ENCODE measurements at places on chromosomes 2 and 18.

DNA sequence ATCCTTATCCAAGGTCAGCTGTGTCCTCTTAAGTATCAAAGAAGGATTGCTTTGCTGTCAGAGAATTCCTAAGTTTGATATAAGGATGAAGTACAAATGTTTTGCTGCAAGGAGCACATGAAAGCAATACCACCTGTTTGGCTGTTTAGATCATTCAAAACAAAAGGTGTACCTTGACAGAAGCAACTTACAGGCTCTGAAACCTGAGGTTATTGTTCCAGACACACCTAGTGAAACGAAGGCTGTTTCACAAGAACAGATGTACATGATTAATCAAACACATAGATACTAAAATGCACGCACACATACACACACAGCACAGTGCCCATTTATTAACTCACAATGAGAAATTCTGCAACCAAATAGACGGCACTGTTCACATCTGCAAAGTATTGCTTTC lies 166.2 kb downstream of the RBM43 start:
- DNase-seq, result no peak

DNA sequence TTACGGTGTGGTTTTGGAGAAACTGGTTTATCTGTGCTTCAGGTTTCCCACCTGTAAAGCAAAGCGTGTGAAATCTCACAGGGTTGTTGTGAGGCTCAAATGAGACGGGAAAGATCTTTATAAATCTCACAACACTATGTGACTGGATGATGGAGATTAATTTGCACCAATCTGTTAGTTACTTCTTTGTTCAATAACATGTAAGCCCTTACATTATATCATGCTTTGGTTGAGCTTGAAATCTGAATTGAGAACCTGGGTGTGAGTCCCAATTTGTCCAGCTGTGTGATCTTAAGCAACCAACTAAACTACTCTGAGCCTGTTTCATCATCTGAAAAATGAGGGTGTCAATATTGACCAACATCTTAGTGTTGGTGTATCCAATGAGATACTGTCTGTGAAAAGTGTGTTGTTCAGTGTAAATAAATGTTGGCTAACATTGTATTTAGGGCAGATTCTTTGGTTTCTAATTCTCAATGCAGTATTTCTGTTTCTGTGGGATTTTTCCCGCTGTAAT lies 741 bp upstream of the GCKR start:
- no peak for DNase-seq

GRCh38 chr18:54162431-54162830 lies 62.0 kb downstream of the MBD2 start:
- DNase-seq, result no peak

DNA sequence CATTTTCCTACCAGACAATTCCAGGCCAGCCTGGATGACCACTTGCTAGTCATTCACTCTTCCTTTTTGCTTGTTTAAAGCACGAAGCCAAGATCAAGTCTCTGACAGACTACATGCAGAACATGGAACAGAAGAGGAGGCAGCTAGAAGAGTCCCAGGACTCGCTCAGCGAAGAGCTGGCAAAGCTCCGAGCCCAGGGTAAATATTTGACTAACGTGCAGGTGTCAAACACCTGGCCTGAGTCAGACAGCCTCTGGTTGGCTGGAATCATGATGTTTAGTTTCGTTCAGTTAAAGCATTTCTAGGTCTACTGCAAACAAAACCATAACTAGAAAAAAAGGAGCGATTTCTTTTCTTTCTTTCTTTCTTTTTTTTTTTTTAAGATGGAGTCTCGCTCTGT lies 44.2 kb upstream of the LYPD6B start:
- DNase-seq, result no peak

DNA sequence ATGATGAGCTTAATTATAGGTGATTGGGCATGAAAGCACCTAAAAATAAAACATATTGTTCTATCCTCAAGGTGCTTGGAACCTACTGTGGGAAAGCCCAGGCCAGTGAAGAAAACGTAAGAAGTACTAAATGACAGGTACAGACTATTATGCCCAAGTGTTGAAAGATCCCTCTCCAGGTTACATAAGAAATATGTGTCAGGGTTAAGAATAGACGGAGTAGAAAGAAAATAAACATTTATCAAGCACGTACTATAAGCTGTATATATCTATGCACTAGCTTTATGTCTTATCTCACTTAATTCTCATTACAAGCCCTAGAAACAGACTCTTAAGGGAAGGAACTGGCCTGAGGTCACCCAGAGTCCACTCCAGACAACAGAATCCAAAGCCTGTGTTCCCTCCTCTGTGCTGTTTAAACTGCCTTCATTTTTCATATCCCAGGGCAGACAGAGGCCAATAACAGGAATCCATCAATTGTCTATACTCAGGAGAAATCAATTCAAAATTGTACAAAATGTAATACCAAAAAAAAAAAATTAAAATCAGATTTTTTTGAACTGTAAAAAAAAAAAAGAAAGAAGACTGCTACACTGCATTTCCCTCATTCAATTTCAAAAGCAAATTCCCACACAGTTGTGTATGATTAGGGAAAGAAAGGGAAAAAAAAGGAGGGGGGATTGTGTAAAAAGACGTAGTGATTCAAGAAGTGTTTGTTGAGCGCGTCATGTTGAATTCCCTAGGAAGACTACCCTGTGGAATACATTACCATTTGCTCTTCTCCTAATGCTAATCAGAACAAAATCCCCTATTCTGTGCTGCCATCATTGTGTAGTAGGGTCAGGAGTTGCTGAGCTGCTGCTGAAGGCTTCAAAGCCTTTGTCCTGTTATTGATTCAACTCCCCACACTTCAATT lies 156.3 kb downstream of the IRS1 start:
- no peak for DNase-seq

- DNase-seq, result no peak
Observed at GRCh38 chr2:86003104-86003503, 102.6 kb downstream of the POLR1A start.

GRCh38 chr18:7666195-7666776 lies 99.2 kb downstream of the PTPRM start:
- DNase-seq, result no peak

DNA sequence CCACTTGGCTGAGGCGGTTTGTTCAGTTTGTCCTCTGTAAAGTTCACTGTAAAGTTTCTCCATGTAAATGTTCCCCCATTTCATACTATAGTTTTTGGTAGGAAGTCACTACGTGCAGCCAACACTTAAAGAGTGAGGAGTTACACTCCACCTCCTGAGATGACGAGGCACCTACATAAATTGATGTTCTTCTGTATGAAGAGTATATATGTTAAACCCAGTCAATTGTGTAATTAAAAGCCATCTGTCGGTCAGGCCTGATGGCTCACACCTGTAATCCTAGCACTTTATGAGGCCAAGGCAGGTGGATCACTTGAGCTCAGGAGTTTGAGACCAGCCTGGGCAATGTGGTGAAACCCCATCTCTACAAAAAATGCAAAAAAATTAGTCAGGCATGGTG lies 7.6 kb downstream of the PIGN start:
- DNase-seq, result no peak

DNA sequence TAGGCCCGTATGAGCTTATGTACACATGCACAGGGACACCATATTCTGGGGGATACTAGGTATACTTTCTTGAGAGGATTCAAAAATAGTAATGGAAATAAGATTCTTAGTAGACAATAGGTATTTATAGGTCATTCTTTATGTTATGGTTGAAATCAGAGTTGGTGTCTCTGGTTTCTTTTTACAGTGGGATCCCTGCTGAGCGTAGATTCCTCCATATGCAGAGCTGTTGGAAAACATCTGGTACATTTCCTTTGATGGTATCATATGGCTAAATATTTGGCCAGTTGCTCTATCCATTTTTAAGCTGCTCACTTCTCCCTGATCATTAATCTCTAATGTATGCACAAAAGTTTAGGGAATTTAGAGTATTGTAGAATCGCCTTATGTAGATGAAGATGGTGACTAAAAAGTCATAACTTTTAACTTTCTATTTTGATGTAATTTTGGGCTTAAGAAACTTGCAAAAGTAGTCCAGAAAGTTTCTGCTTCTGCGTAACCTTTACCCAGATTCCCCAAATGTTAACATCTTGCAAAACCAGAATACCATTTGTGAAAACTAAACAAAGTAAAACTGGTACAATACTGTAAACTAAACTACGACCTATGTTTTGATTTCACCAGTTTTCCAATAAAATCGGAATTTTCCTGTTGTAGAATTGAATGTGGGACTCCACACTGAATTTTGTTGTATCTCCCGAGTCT lies 5.4 kb downstream of the ARHGAP28 start:
- DNase-seq, result no peak

- DNase-seq, result no peak
Observed at GRCh38 chr2:190418727-190419126, 10.6 kb downstream of the MFSD6 start.

DNA sequence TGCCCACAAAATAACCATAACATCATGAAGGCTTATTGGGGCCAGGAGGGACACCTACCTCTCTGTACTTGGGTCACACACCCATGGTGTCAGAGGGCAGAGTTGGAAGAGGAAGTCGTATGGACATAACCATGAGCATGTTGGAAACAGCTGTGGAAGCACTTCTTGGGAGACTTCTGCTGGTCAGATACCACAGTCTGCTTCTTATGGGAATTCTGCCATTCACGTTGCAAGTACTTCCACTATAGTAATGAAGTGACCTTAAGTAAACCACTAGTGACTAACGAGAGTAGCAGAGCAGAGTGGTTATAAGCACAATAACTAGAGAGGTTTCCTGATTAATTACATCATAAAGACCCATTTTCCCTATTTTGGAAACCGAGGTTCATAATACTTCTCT lies 61.1 kb upstream of the TFPI start:
- no peak for DNase-seq

GRCh38 chr2:210442457-210442856 lies 34.1 kb downstream of the LANCL1 start:
- no peak for DNase-seq

GRCh38 chr18:6414723-6415417 lies at the start of gene L3MBTL4:
Gene L3MBTL4, minus strand, starts transcription at chr18:6414911. Its CDS starts 103,286 bp downstream, at chr18:6311625.
- no peak for DNase-seq

DNA sequence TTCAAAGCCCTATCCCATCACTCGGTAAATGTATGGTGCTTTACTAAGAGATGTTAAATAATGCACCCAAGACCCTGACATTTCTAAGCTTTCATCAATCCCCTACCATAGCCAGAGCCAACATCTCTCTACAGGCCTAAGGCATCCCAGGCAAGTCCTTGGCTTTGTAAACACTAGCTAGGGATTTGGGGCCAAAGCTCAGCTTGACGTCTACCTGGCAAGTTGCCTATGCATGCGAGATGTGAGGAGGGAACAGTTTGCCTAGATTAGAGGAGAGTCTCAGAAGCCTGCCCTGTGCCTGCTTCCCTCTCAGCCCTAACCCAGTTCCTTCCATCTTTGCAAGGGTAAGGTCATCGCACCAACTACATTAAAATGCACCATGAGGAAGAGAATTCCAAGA lies 221.5 kb upstream of the NCKAP5 start:
- DNase-seq, result no peak

DNA sequence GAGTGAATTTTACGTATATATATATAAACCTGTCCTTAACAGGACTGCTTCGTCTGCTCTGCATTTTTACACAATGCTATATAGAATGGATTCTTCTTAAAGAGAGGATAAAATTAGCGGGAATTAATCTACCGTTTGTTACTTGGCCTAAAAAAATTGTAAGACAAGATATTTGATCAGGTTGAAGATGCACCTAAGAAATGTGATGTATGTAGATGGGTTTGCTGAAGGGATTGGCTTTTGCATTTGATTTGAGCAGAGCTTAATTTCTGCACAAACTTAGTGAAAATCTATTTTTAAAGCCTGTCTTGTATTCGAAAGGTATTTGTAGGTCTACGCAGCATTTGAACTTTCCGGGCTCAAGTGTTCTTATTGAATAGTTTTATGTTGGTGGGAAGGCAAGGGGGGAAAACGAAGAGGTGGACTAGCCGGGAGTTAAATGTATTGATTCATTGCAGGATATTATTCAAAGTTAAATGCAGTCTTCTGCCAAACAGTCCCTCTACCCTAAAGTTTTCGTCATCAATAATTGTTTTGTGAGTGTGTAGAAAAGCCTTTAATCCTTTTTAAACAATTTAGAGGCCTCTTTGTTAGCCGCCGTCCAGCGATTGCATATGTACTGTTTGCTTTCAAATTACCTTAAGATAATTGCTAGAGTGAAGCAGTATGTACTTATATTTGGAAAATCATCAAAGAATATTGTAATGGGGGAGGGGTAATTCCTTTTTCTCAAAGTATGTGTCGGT lies 1.2 kb downstream of the PPP1CB start:
- DNase-seq, result no peak

GRCh38 chr18:21550510-21550970 lies 50.0 kb downstream of the ESCO1 start:
- DNase-seq, result no peak

- DNase-seq, result no peak
Observed at GRCh38 chr2:239249776-239250175, 151.0 kb downstream of the HDAC4 start.

GRCh38 chr2:146730882-146731281 lies 1113.9 kb upstream of the ACVR2A start:
- DNase-seq, result no peak

DNA sequence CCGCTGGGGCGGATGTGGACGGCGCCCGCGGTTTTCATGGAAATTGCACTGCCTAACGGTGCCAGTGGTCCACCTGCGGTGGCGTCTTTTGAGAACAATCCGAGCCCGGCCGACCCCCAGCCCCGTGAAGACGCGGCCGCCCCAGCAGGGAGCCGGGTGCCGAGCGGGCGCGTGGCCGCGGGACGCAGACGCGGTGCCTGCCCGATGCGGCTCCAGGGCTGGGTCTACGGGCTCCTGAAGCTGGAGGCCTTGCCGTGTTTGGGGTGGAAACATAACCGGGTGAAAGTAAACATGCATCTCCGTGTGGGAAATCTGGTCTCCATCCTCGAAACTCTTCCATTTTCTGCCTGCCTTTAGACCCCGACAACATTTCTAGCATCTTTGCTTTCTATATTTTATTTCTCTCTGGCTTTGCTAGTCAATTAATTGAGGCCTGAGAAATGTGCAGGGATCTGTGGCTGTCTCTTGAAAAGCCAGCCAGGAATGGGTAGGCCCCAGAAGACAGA lies 572 bp downstream of the INPP4A start:
- no peak for DNase-seq

GRCh38 chr2:58865436-58865835 lies 624.3 kb upstream of the FANCL start:
- DNase-seq, result no peak

- peak; percentile 62 for DNase-seq
Observed at GRCh38 chr2:130372055-130372832, 16.4 kb downstream of the PTPN18 start.

DNA sequence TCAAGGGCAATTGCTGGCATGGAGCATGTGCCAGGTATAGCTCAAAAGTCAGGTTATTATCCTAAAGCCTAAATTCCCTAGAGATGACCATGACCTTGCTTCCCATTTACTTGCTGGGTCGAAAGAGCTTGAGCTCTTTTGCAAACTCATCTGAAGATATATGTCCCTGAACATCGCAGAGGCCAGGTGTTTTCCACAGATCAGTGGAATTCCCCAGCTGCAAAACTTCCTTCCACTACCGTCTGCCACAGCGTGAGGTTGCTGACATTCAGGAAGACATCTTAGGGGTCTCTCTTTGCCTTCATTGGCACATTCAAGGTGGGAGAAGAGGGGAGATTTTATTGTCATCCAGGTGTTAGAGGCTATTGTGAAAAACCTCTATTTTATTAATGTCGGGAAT lies 171.0 kb downstream of the MIB1 start:
- DNase-seq, result no peak

All from SW 1271 (cell line).